ENCODE measurements at places on chromosomes 7 and 10.

DNA sequence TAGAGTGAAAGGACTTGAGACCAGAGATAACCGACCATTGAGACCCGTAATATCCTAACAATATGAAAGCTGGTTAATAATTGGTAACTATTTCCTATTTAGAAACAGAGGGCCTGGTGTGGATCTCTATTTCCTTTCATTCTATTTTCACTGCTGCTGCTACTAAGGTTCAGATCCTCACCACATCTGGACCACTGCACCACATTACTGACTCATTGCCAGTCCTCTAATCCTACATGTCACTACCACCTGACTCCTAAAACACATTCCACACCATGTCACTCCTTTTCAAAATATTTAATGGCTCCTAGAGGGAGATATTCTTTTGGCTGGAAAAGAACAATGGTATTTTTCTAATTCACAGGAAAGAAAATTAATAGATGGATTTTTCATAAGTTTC is 6.4 kb downstream of the USP54 start:
- no peak for DNase-seq

DNA sequence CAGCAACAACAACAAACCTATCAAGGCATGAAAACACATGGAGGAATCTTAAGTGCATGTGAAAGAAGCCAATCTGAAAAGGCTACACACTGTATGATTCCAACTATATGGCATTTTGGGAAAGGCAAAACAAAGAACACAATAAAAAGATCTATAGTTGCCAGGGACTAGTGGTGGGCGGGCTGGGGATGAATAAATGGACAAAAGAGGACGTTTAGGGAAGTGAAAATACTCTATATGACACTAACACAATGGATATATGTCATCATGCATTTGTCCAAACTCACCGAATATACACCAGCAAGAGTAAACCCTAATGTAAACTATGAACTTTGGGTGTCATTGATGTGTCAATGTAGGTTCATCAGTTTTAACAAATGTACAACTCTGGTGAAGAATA is 89.1 kb downstream of the SEMA3E start:
- no peak for DNase-seq

- no peak for DNase-seq
Observed at GRCh38 chr10:114110174-114110972, 63.6 kb downstream of the CCDC186 start.

GRCh38 chr10:4586776-4587175 is 239.2 kb upstream of the AKR1E2 start:
- no peak for DNase-seq

DNA sequence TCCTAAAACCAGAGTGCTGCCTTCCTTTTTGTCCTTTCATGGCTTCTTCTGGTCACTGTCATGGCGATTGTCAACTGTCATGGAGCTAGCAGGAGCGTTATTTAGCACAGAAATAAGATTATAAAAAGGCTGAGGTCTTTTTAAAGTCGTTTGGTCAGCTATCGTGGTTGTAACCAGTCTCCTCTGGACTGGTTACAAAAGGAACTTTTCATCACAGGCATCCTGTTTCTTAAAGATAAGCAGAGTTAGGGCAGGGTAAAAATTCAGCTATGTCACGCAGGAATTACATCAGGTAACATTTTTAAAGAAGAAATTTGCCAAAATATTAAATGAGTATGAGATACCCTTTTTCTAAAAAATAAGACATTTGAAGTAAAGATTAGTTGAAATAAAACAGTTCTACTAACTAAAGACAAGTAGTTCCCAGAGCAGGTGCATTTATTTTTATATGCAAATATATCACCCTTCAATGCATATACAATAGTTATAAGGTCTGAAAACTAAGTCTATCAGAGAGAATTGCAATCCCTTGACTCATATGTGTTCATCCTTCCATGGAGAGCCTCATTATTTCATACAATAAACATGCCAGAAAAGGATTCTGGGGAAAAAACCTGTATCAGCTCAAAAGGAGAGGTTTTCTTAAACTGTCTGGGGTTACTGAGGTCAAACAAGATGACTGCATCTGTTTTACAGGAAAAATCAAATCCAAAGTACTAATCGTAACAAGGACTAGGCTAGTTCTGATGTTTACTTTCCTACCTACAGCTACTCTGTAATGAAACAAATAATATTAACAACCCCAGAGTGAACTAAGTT is 20.9 kb downstream of the FAM24A start:
- no peak for DNase-seq

- peak; percentile 60 for DNase-seq
Observed at GRCh38 chr10:117441812-117442443, 66.7 kb upstream of the PDZD8 start.

DNA sequence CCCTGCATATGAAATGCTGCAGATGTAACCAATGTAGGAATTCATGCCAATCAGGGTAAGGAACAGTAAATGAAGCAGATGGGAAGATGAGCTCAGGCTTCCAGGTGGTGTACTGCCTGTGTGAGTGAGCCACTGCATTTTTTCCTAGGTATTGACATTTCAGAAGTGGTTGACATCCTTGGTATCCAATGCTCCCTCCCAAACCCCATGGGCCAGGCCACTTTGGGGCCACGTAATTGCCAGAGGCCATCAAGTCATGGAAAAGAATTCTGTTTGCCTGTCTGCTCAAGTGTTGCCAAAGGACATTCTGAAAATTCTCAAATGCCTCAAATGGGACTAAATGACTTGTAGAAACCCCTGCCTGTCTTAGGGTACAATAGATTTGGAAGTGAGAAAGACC is 384.6 kb downstream of the GATA3 start:
- DNase-seq, result no peak

DNA sequence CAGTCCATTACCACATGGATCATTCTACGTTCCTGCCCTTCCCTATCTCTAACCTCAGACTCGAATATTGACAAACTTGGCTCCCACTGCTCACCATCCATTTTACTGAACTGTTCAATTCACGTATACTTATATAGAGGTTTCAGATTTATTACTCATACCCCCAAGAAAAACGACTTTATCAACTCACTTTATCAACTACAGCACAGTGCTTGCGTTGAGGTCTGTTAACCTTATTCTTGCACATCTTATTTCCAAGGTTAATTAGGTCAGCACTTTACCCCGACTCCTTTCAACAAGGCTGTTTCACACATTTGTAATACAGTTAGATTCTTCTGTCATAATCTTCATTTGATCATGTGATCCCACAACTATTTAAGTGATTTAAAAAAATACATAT is 162.3 kb upstream of the AHR start:
- no peak for DNase-seq

DNA sequence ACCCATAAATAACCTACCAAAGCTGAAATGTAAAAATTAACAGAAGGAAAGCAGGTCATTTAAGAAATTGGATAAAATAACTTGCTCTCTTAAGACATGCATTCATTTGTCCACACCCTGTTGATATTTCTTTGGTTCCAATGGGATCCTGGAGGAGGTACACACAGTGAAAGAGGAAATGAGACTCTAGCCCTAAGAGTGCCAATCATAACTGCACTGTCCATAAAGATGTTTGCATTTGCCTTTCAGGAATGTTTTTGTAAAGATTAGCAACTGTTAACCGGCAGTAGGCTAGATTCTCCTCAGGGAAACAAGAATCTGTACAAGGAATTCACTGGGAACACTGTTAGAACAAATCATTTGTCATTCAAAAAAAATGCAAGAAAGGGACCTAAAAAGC is 61.0 kb downstream of the MEOX2 start:
- no peak for DNase-seq

- no peak for DNase-seq
Observed at GRCh38 chr10:119483001-119483400, 59.5 kb downstream of the RGS10 start.

GRCh38 chr7:4875391-4875790 is 8.1 kb downstream of the RADIL start:
- DNase-seq, result no peak

- DNase-seq, result no peak
Observed at GRCh38 chr7:142311876-142312275, 54.0 kb upstream of the PRSS58 start.

DNA sequence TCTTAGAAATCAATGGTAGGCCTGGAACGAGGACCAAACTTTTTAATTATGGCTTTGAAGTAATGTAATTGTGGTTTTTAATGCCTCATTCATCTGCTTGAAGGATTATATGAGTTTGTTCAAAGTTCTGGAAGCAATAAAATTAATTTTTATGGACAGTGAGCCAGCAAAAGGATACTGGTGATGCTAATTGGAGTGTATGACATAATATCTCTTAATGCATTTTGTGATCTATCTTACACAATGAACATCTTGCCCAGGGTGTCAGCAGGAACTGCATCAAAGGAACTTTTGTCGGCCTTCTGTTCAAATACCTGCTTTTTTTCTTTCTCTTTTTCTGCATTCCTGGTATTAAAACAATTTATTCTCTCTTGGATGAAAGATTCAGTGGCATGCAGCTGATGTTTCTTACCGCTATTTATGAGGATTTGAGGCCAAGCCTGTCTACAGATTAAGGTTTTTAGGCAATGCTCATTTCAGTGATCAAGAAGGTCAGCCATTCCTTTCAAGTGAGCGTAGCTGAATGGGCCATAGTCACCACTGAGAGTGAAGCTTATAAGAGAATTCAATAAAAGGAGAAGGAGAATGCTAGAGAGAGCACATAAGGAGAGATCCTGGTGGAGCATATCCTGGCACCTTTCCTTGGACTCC is 974.8 kb downstream of the SORCS3 start:
- DNase-seq, result no peak

- DNase-seq, result no peak
Observed at GRCh38 chr10:86580521-86580891, 58.9 kb upstream of the WAPL start.

GRCh38 chr7:137940656-137941518 is 61.0 kb downstream of the CREB3L2 start:
- DNase-seq, result no peak

DNA sequence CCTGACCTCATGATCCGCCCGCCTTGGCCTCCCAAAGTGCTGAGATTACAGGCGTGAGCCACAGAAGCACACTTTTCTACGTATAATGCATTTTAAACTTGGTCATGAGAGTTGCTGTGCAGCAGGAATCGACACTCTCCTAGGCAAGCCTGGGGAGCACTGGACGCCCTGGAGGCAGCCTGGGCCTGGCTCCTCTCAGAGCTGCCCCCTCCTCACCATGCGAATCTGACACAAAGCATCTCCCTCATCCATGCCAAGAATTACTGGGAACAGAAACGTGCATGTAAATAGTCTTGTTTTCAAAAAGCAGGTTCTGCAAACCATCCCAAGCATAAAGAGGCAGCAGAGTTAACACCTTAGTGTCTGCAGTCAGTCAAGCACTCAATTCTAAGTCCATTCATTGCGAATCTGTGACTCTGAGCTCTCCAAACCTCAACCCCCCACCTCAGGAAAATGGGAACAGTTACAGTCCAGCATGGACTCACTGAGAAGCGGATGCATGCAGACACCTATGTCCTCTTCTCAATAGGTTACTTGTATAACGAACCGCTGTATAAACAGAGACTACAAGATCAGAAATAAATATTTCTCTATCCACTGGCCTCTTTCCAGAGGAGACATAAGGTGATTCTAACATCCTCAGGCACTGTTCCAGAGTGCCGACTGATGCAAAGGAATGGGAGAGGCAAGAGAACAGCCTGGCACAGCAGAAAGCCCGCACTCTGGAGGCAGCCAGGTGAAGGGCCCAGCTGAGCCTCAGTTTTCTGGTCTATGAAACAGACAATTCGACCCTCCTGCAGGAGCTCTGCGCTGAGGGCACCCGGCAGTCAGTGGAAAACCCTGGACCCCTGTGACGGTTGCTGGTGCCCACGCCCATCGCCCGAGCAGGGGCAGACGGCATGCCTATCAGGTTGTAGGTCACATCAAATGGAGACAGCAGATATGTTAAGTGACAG is 68.9 kb downstream of the MAD1L1 start:
- no peak for DNase-seq

DNA sequence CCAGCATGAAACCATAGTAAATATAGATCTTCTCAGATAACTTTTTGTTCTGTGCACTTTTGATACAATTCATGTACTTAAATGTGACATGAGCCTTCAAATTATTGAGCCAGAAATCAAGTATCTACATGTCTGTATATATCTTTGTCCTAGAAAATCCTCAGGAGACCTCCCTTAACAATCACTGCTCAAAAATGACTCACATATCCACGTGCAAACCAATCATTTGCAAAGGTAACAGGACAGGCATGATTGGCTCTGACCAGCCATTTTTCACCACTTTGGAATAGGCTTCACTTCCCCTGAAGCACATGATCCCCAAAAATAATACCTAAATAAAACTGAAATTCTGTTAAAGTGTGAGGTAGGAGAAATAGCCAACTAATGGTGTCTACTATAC is 902.5 kb downstream of the PCDH15 start:
- no peak for DNase-seq

DNA sequence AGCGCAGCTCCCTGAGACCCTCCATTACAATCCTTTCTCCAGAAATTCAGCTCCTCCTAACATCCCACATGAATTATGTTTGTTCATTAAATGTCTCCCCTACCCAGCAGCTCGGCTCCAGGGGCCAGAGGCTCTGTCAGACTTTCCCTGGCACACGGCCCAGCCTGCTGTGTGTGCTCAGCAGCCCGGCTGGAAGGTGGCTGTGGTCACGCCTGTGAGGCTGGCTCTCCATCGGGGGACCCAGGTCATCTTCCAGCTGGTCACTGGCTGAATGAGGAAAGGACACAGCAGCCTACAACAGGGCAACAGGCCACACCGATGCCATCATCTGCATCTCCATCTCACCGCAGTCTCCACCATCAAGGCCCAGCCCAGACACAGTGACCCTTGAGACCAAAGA is 219.8 kb downstream of the MAD1L1 start:
- DNase-seq, result no peak

DNA sequence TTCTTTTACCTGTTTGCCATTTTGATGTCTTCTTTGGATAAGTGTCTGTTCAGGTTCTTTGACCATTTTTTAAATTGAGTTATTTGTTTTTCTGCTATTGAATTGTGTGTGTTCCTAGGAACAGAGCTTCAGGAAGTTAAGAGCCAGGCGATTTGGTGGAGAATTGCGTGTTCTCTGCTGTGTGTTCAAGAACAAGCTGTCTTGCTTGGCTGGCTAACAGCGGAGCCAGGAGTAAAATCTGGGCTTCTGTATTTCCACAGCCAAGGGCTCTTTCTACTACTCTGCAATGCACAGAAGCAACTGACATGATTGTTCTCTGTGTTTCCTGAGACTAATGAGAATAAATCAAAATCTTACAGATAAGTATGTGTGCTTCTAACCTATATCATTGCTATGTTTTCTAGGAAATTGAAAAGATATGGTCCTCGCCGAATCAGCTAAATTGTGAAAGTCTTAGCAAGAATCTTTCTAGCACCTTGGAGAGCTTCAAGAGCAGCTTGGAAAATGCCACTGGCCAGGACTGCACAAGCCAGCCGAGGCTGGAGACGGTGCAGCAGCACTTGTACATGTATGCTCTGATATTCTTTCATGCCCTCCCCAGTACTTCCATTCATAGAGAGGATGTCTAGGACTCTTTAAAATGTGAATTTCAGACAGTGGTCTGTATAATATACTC is 124.2 kb downstream of the ABCA13 start:
- no peak for DNase-seq

- no peak for DNase-seq
Observed at GRCh38 chr7:137925754-137926153, 76.1 kb downstream of the CREB3L2 start.

DNA sequence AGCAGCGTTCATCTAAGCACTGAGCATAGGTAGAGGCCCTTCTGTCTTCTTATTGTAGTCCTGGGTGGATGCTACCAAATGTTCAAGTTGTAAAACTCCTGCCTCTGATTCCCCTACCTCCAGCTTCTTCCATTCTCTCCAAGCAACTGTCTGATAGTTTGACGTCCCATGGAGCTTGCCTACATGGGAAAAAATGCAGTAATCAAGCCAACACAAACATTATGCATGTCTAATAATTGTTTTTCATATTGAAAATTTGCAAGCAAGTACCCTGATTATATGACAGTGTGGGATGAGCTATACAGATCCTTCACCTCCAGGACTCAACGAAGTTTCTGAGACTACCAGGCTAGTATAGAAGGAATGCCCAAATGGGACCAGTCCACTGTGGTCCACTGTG is 31.0 kb upstream of the TRUB1 start:
- DNase-seq, result no peak
